ENCODE measurements at places on chromosomes 1 and 21.

GRCh38 chr1:43935711-43936427, 2.3 kb downstream of the ARTN start:
- no peak for DNase-seq

DNA sequence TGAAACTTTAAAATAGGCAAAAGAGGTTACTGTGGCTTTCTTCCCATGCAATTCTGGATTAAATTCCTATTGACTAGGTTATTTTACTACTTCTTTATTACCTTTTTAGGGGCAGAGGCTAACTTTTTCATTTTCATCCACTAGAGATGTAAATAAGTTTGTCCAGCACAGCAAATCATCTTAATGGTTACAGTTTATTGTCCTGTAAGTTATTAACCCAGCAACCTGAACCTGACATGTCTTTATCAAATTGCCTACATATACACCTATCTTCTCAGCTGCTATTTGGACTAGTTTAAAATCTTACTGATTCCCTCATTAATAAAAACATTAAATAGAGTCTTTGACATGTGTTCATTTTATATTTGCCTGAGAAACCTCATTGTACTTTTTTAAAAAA, 6.9 kb upstream of the SCYL3 start:
- no peak for DNase-seq

DNA sequence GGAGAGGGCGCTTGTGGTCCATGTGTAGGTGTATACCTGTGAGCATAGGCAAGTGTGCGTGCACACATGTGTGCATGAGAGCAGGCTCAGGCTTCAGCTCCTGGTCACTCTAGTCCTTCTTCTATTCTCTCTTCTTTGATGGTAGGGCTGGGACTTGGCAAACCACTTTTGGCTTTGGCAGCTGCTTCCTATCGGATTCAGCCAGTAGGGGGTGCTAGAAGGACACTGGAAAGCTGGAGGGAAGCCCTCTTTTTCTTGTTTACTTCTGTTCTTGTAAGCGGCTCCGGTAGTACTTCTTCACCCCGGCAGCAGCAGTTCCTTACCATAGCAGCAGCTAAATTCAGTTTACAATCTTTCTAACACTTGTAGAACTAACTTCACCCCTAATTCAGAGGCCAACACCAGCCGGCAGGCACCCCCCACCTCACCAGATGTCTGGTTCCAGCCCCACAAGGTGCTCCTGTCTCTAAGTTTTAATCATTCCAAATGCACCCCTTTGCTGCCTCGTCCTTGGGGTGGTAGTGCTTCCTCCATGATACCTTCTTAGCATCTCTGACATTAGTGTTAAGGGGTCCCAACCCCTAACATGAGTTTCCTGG, 25.1 kb downstream of the NENF start:
- DNase-seq, result no peak

GRCh38 chr1:54774820-54775498, 10.6 kb upstream of the PARS2 start:
- DNase-seq, result no peak

DNA sequence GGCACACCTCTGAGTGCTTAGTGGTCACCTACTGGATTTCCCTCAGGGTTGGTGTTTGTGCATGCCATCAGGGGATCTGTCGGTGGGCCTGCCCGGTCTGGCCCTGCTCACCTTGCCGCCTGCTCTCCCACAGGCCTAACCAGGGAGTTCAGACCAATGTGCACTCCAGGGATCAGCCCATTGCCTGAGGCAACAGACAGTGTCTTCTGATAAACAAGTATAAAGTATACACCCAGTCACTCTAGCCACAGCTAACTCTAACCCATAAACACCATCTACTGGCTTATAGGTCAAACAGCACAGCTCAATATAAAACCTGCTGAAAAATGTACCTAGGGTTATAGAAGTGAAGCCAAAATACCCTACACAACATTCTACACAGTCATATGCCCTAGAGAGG, 1300.0 kb downstream of the PLA2G4A start:
- no peak for DNase-seq

DNA sequence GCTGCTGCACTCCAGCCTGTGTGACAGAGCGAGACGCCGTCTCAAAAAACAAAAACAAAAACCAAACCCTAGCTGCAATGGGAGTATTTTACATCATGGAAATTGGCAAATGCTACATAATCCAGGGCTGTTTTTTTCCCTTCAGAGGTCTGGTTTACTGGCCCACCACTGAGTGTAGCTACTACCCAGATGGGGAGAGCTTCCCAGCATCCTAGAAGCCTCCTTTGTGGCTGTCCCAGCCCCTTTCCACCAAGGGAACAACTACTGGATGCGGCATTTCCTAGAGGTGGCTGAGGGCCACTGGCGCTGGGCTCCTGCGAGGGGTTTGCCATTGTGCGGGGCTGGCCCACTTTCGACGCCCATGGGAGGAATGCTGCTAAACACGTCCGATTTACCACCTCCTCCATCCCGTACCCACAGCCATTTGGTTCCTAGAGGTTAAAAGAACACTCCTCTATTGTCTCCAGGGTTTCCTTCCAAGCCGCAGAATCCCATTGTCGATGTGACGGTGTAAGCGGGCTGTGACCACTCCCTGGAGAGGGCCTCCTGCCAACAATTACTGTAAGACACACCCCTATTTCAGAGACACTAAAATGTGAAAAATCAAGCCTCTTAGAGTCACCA, 55.4 kb downstream of the RUNX3 start:
- no peak for DNase-seq

DNA sequence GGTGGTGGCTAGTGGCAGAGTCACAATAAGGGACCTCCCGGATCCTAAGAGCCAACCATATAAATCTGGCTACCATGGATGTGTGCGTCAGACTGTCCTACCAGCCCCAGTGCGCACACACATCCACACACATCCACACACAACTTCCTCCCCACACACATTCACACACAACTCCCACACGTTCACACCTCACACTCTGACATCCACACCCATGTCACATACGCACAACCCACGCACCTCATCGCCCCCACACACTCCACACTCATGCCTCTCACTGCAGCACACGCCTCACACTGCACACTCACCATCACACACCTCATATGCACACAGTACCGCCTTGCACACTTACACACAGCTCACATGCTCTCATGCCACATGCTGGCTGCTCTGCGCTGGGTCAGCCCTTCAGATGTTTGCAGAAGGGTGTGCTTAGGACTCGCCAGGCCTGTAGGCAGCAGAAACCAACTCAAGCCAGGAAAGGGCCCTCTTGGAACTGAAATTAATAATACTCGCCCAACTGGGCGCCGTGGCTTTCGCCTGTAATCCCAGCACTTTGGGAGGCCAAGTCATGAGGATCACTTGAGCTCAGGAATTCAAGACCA, 3.0 kb downstream of the LDLRAD2 start:
- no peak for DNase-seq

DNA sequence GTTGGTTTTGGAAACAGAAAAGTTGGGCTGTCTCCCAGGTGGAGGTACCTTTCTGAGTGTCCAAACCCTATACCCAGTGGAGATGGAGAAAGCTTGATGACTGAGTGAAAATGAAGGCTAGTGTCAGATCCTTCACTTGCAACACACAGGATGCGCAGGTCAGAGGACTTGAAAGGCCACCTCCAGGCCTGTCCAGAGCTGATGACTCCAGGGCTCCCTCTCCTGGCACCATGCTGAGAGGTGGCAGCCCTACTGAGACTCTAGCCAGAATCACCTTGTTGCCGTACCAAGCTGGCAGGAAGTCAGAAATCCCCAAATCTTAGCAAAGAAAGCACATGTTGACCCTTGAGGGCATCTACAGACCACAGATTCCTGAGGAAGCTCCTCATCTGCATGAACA, 16.4 kb downstream of the KNCN start:
- no peak for DNase-seq

DNA sequence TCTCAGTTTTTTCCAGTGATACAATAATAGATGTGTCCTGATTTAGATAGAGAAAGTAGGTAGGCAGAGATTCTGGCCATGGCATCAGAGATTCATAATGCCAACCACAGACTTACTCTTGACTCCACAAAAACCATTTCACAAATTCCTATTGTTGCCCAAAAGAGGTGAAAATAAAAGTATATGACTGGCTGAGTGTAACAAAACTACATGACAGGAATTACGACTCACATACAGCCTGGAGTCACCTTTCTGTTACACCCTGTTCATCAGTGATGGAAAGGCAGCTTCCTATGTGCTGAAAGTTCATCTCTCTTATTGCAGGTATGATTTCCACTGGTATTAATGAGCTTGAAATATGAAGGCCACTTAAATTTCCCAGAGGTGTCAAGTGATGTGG, 72.3 kb downstream of the MPZL1 start:
- no peak for DNase-seq

- no peak for DNase-seq
These were observed 5.2 kb downstream of the APP start for GRCh38 chr21:26165331-26165730.

DNA sequence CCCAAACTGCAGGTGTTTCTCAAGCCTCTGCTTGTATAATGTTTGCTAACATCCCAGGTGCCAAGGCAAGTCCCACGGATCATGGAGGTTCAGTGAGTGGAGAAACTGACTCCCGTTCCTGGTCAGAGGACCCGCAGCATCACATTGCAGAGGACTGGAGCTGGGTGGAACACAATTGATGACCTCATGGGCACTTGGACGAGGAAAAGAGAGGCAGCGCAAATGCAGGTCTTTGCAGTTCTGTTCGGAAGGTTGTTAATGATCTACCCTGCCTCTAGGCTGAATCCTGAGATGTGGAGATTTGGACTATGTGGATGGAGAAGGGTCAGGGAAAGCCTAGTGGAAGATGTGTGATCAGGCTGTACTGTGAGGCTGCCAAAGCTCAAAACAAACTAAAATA, 192.9 kb downstream of the DUSP10 start:
- no peak for DNase-seq

- DNase-seq, result no peak
These were observed 5.2 kb downstream of the CAP1 start for GRCh38 chr1:40045766-40046165.

GRCh38 chr1:235022981-235023710, 105.5 kb downstream of the TOMM20 start:
- DNase-seq, result no peak

GRCh38 chr21:32547018-32547417, 38.3 kb downstream of the TCP10L start:
- no peak for DNase-seq

GRCh38 chr1:224809137-224809536, 120.3 kb upstream of the DNAH14 start:
- DNase-seq, result no peak

GRCh38 chr1:1806890-1807289, 28.6 kb upstream of the NADK start:
- no peak for DNase-seq

DNA sequence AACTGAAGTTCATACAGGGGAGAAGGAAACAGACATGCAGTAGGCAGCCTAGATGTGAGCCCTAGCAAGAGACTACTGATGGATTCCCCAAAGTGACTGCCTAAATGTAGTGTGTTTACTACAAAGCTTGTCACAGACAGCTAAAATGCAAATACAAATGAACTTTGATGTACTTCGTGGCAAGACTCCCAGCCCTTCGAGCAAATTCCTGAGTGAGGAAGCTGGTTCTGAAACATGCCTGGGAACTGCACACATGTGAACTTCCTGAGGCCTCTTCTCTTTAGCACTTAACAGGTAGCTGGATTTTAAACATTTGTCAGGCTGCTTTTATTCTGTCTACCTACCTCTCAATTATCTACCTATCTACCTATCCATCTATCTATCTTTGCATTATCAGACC, 6.7 kb upstream of the IRF2BP2 start:
- no peak for DNase-seq

DNA sequence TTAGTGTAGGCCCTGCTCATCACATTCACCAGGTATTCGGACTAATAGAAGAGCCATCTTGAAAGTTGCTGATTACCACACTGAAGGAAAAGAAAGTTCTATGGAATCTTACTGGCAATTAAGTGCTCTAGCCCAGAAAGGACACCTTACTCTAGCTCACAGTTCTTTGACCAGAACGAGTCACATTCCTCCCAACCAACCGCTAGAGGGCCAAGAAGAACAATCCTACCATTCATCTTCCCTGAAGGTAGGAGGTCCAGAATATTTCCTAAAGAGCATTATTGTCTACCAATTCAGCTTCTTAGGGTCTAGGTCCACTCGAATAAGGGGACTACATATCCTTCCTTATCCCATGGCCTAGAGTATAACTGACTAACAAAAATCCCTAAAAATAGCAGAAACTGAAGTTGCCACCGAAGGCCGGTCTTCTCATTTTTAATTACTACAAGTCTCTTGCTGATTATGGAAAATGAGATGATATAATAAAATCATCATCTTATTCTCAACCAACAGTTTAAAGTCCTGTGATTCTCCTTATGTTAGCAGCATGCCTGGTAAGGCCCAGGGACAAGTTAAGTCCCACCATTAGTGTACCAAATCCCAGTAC, 2.7 kb upstream of the FMO1 start:
- DNase-seq, result no peak

GRCh38 chr1:164780863-164781262, 221.9 kb downstream of the PBX1 start:
- no peak for DNase-seq

GRCh38 chr1:29525941-29526340, 289.6 kb downstream of the PTPRU start:
- DNase-seq, result no peak

GRCh38 chr1:100730130-100730529, 10.6 kb downstream of the VCAM1 start:
- no peak for DNase-seq

DNA sequence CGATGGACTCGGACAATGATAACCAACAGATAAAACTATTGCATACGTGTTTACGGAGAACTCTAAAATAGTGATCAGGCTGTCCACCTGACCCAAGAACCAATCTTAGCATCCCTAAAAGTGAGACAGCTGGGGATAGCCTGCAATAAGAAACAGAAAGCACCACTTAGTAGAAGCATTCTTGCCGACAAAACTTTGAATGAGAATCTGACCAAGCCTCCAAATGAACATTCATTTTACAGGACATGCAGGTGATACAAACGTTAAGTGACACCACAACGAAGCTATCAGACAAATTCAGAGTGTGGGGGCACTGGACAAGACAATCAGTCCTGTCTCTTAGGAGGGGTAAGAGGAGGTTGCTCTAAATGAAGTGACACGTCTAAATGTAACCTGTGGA, 1.2 kb downstream of the PSMG1 start:
- no peak for DNase-seq

DNA sequence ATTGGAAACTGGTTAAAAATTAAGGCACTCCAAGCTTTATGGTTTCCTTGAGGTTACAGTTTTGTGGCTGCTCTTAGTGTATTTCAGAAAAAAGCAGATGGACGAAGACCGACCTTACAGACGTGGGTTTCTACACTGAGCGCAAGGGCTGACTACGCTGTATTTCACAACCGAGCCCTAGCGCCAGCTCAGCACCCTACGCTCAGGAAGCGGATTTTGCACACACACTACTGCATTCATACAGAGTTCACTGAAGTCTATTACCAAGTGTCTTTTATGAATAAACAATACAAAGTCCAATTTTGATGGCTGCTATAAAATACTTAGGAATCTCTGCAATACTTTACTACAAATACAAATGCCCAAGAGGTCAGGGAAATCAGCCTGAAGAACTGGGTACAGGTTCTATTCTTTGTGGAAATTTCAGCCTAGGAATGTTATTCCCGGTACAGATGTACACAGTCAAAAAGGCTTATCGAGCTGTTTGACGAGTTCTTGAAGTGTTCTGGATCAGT, 23.8 kb downstream of the PTTG1IP start:
- DNase-seq, result no peak
